ENCODE measurements at places on chromosomes 7 and 10. TPM values are rescaled to one million over a fixed set of nuclear protein-coding genes. Genes with fewer than 3 reads are reported as not detected.

Gene SPAG6
- total RNA-seq: 0.29 TPM

- no peak for DNase-seq
Measured at GRCh38 chr7:84176716-84177115, 17.9 kb downstream of the SEMA3A start.

DNA sequence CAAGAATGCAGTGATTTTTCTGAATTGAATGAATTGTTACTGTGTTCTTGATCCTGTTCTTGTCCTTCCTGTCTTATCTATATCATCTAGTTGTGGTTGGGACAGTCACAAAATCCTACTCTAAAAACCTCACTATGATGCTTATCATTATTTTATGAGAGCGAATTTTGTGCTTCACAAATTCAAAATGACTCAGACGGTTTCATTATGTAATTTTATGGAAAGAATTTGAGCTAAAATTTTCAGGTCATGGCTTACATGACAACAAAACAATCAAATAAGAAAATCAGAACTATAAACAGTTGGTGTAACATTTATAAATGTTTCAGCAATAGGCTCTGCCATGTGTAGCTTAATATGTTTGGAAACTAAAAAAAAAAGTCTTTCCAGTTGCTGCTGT, 6.9 kb downstream of the PRKAR2B start:
- DNase-seq: no peak

GRCh38 chr7:154682003-154682402, 320.9 kb downstream of the PAXIP1 start:
- DNase-seq: no peak

DNA sequence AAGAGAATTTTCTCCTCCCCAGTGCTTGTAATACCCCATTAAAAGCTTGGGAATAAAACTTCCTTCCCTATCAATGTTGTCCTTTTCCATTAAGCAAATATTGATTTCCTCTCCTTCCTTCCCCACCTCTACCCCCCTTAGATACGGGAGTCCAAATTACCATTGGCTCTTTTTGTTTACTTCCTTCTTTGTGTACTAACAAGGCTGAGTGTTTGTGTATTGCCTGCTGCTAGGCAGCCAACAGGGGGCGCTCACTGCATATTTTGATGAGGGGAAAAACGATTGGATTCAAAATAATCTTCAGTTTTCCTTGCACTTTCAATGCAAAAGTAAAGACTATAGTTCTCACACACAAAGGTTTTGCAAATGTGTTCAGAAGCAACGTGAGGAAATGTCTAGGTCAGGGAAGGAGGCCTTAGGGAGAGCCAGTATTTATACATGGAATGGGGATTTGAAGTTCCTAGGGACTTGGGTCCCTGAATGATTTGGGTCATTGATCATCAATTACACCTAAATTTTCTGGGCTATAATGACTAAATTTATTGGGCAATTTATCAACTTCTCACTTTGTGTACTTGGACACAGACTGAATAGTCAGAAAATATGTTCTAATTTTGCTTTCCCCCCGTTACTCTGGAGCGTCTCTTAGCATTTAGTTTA, 23.6 kb upstream of the VPS41 start:
- peak; percentile 64 for DNase-seq

DNA sequence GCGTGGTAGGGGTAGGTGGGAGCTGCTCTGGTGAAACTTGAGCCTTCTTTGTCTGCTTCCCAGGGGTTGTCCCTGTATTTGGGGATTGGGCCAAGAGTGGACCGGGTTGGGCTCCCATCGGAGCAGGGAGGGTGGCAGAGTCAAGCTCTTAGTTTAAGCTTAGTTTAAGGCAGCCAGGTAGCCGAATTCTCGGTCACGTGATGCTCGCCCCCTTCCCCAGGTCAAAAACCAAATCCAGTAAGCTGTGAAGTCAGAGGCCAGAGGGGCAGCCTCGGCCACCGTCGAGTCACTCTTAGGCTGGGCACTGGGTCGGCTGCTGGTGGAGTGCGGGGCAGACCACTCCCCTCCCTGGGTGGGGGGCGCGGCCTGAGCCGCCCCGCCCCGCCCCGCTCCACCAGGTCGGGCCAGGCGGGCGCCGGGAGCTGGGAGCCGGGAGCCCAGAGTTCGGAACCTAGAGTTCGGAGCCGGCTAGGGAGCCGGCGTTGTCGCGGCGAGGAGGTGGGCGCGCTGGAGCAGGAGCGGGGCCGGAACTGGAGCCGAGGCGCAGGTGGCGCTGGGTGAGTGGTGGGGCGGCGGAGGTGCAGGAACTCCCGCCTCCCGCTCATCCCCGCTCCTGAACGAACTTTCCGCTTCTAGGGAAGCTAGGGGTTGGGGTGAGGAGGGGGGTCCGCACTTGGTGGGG, 2.8 kb upstream of the LZTS2 start:
- no peak for DNase-seq

Gene ATP6V0E2
- 32.6 TPM for total RNA-seq

All from natural killer cell treated with Interleukin-12 subunit alpha and Interleukin-12 subunit beta and Interleukin-15 and Interleukin-18, amount 100 ng/mL, for 72 hours (primary cell).